ENCODE measurements at places on chromosomes 2 and 18.

GRCh38 chr2:11281186-11281585 lies 63.2 kb downstream of the ROCK2 start:
- DNase-seq, result no peak

- peak; percentile 47 for DNase-seq
Observed at GRCh38 chr2:166127217-166128155, at the start of gene SCN1A. SCN1A (minus strand) TSS chr2:166128020; CDS start chr2:166073621, 54,399 bp downstream.

DNA sequence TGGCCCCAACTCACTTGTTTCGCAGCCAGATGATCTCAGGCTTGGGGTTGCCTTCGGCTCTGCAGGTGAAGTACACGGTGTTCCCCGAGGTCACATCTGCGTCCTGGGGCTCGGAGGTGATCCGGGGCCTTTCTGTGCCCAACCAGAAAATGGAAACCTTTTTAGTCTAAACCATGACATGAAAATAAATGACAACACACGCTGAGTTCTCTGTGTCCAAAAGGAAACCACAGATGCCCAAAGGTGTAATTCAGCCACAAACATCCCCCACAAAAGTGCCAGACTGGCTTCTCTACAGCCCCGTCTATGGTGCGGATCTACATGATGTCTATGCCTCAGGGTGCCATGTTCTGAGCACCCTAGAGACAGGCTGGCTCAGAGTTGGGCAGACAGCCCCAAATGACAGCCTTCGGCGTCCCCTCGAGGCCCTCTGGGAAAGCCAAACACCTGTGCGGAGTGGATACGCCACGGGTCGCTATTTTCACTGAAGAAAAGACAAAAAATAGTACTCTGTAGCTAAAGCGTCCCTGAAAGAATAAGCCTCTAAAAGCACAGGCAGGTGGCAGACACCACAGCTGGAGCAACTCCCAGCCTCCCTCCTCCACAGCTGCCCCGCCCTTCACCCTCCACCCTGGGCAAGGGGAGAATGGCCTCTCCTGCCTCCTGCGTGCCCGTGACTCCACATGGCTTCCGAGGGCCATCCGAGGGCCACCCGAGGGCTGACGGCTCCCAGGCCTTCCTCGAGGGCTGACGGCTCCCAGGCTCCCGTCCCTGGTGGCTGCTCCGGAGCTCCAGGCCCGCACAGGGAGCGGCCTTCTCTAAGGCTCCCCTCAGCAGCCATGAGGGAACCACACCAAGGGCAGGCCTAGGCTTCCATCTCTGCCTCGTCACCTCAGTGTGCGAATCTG lies 67.1 kb downstream of the PXDN start:
- no peak for DNase-seq

GRCh38 chr18:30175061-30175574 lies 867.4 kb downstream of the DSC3 start:
- DNase-seq, result no peak

- DNase-seq, result no peak
Observed at GRCh38 chr2:32696439-32696838, 68.6 kb downstream of the TTC27 start.

DNA sequence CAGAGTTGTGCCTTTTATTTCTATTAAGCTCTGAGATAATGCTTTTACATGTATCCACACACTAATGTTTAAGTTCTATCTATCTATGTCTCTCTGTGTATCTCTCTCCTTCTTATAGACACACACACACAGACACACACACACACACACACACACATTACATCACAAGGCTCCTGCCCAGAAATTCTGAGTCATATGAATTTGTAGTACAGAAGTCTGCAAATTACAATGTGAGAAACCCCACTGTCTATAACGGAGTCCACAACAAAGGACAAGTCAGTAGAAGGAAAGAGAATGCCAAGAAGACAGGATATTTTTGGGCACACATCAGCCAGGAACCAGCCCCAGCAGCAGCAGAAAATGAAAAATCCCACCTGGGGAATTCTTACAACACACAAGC lies 142.4 kb downstream of the EN1 start:
- DNase-seq, result no peak

DNA sequence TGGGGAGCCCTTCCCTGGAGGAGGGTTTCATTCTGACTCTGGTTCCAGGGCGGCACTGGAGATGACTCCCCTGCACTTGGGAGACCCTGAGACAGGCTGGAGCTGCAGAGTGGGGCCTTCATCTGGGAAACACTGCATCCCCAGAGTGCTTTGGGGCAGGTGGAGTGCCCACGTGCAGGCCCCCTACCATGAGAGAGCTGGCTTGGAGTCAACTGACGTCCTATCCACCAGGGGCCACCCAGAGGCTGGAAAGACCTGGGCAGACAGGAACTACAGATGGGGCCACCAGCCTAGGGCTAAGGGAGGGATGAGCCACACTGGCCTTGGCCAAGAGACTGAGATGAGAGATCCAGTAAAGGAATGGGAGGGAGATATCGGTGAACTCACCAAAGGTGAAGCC lies 153.8 kb downstream of the ASB1 start:
- no peak for DNase-seq

- DNase-seq, result no peak
Observed at GRCh38 chr2:143420313-143420712, 291.1 kb downstream of the ARHGAP15 start.

GRCh38 chr2:159228081-159228581 lies 58.4 kb downstream of the WDSUB1 start:
- no peak for DNase-seq

GRCh38 chr18:46013484-46014189 lies 46.5 kb upstream of the EPG5 start:
- no peak for DNase-seq

DNA sequence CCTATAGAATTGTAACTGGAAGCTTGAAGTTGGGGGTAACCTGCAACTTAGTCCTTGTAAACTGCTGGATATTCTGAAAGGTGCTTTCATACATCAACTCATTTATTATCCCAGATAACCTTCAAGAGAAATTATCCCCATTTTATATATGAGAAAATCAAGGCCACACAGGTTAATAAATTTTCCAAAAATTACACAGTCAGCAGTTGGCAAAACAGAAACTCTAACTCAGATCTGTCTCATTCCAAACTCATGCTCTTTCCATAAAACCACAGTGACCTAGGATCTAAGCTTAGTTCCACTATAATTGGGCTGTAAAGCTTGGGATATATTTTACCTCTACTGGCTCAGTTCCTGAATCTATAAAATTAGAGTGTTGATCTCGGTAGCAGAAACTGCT lies 167.6 kb upstream of the DDX18 start:
- DNase-seq, result no peak

GRCh38 chr2:216863946-216864345 lies 4.1 kb upstream of the TNP1 start:
- DNase-seq, result peak; percentile 22

DNA sequence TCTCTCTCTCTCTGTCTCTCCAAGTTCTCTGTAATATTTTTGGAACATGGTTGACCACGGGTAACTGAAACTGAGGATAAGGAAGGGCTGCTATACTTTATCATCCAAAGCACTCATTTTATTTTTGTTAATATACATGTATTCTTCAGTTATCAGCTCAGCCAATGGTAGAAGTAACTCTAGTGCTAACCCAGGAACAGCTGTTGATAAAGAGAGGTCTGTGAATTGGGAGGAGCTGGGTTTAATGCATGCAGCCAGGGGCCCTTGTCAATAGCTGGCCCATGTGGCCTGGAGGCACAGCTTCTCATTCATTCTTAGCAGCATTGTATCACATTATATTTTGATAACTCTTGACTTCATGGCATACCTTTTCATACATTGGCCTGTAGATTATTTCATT lies 401.6 kb downstream of the EPHA4 start:
- DNase-seq, result no peak

DNA sequence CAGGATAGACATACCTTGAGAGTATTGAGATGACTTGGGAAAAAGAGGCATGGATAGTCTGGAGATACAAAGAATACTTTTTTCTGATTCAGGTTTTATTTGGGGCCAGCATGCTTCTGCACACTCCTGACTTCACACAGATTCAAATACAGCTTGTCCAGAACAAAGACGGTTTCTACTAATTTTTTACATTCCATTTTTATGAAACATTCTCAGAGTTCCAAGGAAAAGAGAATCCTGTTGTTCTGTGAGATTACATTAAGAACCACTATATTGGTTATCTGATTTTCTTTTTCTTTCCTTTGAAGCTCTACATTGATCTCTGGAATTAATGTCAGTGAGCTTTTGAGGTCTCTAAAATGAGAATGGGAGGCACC lies 41.0 kb downstream of the PTPRM start:
- DNase-seq, result no peak

DNA sequence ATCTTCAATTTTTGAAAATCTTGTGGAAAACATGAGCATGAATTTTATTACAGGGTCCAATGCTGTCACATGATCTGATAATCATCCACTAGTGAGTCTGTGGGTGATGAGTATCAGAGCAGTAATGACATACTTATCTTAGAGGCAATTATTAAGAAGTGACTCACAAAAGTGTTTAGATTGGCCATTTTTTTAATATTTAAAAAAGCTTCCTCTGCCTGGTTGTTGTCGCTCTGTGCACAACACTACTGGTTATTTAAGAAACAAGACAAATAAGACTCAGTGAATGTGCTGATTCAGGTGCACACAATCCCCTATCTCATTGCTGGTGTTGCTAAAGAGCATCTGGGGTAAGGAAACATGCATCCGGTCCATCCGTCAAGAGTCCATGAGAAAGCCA lies 665.8 kb upstream of the ZEB2 start:
- DNase-seq, result peak; percentile 52

DNA sequence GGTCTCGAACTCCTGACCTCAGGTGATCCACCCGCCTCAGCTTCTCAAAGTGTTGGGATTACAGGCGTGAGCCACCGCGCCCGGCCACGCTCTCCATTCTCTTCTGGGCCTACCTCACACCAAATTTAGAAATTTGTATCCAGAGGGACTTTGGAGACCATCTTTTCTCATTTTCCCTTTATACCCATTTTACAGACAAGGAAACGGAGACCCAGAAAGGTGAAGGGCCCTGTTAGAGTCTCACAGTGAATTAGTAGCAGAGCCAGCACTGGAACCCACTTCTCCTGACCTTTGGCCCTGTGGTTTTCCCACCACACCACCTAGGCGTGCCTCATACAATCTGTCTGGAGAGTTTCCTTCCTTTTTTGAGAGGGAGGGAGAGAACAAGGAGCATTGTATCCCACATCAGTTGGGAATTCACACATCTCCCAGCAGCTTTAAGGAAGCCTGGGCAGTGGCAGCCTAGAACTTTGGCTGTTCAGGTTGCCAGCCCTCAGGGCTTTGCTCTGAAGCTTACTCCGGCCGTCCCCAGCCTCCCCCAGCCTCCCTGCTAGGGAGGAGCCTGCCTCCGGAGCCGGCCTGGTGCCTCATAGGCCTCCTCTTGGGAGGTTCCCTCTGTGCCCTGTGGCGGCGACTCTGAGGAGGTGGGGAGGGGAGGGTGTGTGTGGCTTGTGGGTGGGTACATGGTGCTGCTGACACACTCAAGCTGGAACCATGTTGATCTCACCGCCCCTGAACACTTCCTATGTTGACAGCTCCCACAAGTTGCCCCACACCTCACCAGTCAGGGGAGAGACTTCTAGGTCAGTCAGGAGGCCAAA lies 13.8 kb downstream of the FOSL2 start:
- DNase-seq, result peak; percentile 79

GRCh38 chr18:31100436-31101182 lies 1.6 kb downstream of the DSC2 start:
- DNase-seq, result peak; percentile 49

GRCh38 chr18:39318008-39318407 lies 1752.4 kb upstream of the CELF4 start:
- DNase-seq, result no peak

DNA sequence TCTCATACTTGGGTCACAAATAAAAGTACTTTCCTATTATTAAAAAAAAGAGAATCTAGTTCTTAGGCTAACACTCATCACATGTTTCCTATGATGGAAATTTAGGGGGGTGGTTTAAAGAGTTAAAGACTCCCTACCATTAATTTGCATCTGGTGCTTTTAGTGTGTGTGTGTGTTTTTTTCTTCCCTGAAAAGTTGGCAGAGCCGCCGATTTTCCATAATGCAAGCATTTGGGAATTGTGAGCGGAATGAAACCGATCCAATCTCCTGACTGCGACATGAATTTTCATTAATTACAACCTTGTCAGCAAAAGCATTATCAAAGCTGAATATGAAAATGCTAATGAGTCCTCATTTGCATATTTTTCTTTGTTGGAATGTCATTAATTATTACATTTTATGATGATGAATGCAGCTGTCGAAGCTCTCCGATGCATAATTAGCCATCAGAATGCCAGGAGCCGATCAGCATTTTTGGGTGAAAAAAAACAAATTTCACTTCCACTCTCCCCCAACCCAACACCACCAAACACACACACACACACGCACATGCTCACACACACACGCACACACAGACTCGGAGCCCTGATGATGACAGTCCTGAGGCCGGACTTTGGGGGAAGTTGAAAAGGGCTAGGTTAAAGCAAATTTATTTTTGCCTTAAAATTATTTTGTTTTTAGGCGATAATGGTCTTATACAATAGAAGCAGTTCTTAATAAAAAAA lies 165.4 kb downstream of the TCF4 start:
- no peak for DNase-seq

DNA sequence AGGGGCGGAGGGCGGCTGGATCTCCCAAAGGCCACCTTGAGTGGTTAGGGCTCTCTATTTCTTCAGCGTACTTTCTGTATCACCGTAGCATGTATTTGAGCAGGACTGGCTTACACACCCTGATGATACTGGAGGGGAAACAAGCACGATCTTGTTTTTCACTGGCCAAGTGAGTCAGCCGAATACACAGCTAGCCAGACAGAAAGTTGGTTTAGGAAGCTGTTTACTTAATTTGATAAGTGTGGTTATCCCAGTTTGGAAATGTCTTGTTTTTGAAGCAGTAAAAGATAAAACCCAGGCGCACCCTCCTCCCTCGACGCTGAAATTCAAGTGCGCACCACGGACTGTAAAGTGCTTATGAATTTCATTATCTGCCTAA lies 582 bp downstream of the RIOK3 start:
- peak; percentile 50 for DNase-seq

DNA sequence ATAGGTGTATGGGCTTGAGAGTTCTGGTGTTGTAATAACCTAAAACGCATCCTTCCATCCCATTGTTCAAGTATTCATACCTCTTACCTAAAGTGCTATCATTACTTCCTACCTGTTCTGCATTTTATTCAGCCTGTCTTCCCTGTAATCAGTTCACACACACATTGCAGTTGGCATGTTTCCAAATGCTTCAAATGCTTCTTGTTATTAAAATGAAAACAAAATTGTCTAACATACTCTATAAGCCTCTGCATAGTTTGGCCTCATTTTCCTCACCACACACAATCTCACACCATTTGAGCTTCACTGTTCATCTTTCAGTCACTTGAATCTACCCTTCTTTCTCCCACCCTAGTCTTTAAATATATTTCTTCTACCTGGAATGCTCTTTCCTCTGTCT lies 1178.2 kb upstream of the NRXN1 start:
- no peak for DNase-seq

Measured in kidney tubule cell (primary cell).